Chondrocyte (in vitro differentiated cells): ENCODE measurements at places on chromosomes 1 and 21.

DNA sequence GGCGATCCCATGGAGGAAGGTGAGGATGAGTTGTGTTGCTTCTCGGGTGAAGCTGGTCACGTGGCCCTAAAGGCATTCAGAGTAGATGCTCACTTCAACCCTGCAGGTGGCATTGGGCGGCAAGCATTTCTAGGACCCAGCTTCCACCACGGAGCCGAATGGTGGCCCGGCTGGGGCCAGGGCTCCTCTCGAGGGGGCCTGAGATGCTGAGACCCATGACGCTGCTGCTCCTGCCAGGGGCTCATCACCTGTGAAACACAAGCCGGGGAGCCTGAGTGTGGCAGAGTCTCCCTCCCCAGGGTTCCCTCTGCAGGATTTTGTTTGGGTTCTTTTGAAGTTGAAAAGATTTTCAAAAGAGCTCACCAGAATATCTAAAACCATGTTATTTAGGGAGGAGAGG lies 41.2 kb downstream of the ABCG1 start:
- no peak for DNase-seq

DNA sequence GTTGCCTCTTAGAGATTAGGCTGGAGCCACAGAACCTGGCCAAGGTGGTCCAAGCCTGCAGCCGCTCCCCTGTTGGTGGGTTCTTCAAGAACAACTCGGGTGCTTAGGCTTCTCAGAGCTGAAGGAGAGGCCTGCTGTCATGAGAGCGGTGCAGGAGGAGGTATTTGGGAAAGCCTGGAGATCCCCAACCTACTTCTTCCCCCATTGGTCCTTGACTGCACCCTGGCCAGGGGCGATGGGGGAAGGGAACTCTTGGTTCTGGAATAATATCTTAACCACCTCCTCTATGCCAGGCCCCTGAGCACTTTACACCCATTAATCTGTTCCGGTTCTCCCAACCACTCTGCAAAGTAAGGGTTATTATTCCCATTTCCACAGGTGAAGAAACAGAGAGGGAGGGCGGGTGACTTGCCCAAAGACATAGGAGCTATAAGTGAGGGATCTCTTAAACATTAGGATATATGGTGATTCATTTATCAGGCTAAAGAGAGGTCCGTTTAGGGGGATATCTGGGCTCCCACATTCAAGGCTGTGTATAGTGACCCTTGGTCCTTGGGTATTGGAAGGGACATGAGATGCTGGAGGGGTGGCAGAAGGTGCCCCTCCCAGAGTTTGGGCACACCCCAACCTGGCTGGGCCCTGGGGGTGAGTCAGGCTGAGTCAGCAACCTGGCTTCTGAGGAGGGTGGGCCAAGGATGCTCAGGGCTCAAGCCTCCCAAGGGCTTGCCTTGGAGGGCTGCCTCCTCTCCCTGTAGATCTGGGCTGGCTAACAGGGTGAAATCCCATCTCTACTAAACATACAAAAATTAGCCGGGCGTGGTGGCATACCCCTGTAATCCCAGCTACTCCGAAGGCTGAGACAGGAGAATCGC lies 5.2 kb downstream of the TRNP1 start:
- DNase-seq, result no peak

- DNase-seq, result no peak
These were observed 66.9 kb upstream of the NGF start for GRCh38 chr1:115404911-115405310.

GRCh38 chr1:95685081-95685480 lies 451.1 kb downstream of the RWDD3 start:
- DNase-seq, result no peak

DNA sequence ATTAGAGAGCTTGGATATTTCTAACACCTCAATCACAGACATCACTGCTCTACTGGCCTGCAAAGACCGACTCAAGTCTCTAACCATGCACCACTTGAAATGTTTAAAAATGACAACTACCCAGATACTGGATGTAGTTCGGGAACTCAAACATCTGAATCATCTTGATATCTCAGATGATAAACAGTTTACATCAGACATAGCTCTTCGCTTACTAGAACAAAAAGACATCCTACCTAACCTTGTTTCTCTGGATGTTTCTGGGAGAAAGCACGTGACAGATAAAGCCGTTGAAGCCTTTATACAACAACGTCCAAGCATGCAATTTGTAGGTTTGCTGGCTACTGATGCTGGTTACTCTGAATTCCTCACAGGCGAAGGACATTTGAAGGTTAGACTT lies 45.1 kb downstream of the ZYG11B start:
- DNase-seq, result no peak

DNA sequence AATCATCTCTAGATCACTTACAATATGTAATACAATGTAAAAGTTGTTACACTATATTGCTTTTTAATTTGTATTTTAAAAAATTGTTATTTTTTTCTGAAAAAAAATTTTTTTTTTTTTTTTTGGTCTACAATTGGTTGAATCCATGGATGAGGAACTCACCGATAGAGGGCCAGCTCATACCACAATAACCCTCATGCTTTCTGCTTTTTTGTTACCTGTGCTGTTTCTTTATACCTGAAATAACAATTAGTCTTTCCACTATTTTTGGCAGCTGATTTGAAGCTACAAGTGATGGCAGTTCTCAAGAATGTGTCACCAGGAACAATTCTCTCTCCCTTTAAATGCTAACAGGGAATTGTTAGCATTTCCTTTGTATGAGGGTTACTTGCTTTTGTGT lies 12.0 kb downstream of the SMG7 start:
- DNase-seq, result no peak

DNA sequence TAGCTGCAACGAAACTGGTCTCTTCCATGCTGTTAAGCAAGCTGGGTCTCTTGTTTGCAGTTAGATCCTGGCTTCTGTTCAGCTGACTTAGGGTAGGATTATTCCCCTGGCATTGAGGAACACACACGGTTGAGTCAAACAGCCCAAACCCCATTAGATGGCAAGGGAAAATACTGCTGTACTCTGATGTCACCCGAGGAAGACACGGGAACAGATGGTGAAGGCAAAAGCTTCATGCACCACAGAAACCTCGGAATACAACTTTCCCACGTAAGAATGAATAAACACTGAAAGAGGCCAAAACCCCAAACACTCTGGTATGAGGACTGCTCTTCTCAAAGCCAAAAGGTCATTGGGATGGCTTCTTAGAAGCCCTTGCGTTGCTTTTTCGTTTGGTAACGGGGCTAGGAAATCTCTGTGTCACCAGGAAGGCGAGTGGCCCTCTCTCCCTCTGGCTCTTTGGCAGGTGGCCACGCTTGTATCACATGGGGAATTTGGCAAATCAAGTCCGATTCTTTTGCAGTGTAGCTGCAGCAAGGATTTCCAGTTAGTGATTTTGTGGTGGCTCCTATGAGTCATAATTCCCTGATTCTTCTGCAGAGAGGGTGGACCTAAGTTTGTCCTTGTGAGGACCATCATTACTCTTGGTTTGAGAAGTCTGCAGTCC lies 16.7 kb upstream of the LYST start:
- no peak for DNase-seq

DNA sequence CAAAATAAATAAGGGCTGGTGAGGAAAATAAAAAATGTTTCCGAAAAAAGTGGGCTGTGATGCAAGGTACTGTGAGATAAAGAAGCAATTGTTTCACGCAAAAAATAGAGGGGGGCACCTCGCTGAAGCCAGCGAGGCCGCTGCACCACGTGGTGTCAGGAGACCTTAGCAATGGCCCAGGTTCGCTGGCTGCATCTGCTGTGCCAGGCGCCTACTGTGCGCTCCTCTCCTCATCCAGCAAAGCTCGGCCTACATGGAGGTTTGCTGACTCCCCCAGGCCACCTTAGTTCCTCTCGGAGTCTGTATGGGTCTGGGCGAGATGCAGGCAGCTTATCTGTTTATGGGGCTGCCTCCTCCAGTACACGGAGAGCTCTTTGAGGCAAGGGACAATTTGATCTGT lies 119.6 kb downstream of the NR5A2 start:
- no peak for DNase-seq

DNA sequence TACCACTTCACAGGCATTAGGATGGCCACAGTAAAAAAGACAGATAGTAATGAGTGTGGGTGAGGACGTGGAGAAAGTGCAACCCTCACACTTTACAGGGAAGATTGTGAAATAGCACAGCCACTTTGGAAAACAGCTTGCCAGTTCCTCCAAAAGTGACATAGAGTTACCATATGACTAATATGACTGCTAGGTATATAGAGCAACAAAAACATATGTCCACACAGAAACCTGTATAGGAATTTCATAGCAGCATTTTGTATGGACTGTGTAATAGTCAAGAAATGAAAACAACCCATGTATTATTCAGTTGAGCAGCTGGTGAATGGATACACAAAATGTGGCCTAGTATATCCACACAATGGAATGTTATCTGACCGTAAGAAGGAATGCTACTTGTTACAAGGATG lies 30.4 kb upstream of the LBR start:
- DNase-seq, result no peak

DNA sequence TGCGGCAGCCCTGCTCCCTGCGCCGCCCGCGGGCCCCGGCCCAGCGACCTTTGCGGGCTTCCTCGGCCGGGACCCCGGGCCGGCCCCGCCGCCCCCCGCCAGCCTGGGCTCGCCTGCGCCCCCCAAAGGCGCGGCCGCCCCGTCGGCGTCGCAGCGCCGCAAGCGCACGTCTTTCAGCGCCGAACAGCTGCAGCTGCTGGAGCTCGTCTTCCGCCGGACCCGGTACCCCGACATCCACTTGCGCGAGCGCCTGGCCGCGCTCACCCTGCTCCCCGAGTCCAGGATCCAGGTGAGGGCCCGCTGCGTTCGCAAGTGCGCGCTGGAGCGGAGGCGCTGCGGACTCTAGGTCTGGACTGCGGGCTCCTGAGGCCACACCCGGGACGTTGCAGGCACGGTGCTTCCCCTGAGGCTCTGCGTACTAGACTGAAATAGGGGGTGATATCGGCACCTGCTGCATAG lies 351 bp downstream of the MIXL1 start:
- no peak for DNase-seq

DNA sequence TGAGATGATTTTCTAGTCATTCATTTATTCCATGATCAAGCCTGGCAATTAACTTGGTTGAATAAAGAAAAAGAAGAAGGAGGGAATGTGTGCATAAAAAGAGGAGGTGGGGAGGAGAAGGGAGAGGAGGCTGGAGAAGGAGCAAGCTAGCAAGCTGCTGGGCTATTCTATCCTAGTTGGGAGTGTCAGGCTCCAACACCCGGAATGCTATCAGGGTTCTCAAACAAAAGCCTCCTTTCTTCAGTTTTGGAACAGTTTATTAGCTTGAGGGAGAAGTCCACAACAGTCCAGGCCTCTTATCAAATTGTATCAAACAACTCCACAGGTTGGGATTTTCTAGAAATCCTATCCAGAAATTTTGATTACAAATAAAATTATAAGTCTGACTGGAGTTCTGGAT lies 80.0 kb downstream of the BCAR3 start:
- no peak for DNase-seq

GRCh38 chr1:225654277-225654597 lies 1.3 kb upstream of the ENAH start:
- no peak for DNase-seq
